Motor neuron (in vitro differentiated cells): ENCODE measurements at places on chromosomes 2 and 18.

DNA sequence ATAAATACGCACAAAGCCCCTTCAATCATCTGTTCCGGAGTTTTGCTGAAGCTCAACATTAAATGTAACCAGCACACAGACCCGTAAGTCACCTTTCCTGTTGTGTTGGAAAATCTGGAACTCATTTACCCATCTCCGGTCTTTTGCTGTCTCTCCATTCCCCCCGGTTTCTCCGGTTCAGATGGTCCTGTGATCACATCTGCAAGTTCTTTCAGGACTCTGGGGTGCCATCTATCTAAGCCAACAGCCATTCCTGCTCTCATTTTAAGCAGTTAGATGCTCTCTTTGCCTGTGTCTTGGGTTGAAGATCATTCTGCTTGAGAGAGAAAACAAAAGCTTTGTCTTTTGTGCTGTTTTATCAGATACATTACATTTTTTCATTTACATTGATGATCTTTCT, 91.7 kb upstream of the TGIF1 start:
- no peak for ATAC-seq

- no peak for ATAC-seq
Observed at GRCh38 chr2:198253995-198254394, 449.6 kb downstream of the PLCL1 start.

- ATAC-seq = no peak
Observed at GRCh38 chr2:12761104-12761503, 44.4 kb downstream of the TRIB2 start.

DNA sequence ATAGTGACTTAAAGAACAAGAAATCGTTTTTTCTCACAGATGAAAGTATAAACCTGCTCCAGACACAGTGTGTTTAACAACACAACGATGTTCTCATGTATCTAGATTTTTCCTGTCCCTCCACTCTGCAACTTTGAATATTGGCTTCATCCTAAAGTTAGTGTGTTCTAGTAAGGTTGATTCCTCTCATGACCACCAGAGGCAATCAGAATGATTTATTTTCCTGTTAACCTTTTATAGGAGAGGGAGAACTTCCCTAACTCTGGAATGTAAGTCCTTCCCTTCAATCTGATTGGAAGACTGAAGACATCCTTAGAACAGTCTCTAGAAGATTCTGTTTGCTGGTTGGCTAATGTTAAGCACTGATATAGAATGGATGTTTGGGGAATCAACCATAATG, 41.0 kb upstream of the TAF4B start:
- ATAC-seq = peak; percentile 40

DNA sequence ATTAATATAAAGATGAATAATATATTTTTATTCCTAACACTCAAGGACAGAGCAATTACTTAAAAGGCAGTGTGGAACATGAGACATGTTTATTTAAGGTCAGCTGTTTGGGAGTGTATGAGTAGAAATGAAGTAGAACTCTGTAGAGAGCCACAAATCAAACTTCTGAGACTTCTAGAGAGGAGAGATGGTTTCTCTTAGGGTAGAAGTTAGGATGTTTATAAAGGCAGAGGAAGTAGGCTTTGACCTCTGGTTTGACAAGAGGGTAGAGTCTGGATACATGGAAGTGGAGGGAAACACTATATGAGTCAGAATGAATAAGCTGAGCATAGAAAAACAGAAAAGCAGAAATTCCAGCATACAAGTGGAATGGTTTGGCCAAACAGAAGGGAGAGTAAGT, 262.1 kb upstream of the KLHL14 start:
- ATAC-seq = no peak

GRCh38 chr18:2914881-2915240, 68.1 kb downstream of the EMILIN2 start:
- no peak for ATAC-seq

GRCh38 chr2:44596537-44597320, 235.0 kb downstream of the CAMKMT start:
- ATAC-seq = peak; percentile 50

DNA sequence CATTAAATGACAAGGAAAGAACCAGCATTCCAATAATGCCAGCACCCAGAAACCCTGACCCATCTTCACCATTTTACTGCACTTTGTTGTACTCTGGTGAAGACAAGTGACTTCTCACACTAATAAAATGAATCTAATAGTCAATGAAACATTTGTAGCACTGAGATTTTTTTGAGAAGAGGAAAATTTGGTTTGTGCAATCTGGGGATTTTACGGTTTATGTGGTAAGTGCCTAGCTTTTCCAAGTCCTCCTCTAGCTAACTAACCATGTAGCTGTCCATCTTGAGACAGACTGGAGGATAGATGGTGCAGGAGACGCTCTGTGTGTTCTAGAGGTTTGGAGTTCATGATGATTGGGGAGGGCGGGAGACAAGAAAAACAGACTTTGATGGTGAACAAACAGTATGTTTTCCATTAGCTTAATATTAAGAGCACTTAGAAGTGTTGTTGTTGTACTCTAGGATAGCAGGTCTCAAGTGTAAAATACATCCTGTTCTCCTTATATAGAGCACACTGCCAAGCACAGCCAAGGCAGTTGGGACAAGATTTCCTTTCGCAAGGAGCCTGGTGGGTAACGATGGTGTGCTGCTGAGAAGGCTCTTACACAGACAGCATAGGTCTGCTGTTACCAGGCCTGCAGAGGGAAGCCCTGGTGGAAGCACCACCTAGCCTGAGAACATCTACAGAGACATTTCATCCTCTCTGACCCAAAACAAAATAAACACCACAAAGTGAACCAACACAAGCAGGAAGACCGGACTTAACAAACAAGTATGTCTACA, 83.7 kb downstream of the BCL11A start:
- no peak for ATAC-seq

GRCh38 chr2:20578895-20579825, 71.7 kb downstream of the HS1BP3 start:
- ATAC-seq = peak; percentile 92

GRCh38 chr18:28002841-28003240, 174.1 kb downstream of the CDH2 start:
- ATAC-seq = no peak

DNA sequence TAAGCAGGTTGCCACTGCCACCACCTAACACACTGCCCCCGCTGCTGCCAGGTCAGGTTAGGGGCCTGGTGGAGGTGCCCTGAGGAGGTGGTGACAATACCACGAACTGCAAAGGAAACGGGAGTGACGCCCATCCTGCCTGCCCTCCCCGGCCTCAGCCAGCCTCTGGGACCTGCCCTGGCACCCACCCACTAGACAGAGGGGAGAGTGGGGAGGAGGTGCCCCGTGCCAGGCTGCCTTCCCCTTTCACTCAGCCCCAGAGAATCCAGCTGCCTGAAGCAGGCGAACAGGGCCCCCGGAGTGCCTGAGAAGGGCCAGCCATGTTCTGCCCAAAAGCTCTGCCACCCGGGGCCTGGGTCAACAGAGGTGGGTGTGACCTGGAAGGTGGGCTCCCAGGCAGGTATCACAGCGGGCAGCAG, 44.5 kb upstream of the FOSL2 start:
- no peak for ATAC-seq

- ATAC-seq = no peak
Observed at GRCh38 chr2:66080127-66080526, 354.8 kb upstream of the MEIS1 start.

- ATAC-seq = no peak
Observed at GRCh38 chr2:174356347-174356746, 21.6 kb downstream of the SP9 start.

DNA sequence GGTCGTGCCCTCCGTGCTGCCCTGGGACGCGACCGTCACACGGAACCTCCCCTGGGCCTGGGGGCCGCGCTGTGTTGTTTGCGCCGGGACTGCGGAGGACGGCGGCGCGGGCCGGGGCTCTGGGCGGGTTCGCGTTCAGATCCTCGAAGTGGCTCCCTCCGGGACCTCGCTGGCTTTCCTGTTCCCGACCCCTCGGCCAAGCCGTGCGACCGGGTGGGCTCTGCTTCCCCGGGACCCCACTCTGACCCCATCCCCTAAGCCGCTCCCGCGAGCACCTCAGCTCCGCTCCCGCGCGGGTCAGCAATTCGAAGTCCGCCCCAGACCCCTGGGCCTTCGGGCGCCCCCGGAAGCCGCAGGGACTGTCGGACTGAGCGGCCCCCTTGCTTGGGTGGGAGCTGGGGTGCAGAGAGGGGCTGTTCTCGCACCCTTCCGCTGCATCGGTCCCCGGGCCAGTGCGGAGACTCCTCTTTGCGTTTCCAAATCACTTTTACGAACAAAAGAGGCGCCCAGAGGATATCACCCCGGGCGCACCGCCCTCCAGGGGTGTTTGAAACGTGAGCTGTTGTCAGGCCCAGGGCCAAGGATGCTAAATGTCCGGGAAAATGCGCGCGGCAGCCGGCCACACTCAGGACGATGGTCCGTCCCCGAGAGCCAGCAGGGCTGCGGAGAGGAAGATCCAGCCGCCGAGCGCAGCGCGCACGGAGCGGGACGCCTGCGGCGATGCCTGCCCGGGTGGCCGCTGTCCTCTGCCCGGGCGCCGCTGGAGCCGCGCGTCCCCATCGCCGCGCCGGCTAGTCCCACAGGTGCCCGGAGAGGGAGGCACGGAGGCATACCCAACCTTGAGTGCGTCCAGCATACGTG, 73.5 kb downstream of the ZCCHC2 start:
- ATAC-seq = peak; percentile 87

DNA sequence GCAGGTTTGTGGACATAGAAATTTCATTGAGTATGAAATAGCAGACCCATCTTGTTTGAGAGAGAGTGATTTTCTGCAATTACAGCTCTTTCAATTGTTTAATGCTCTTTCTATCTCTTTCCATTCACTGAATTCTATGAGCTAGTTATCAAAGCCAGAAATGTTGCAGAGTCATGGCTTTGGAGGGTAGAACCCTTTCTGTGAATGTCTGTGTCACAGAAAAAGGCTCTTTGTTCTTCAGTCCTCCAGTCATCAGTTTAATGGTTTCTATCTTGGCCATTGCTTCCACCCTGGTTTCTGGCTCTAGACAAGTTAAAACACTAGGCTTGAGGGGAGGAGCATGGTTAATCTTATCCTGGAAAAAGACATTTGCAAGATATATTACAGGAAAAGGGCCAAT, 655.0 kb downstream of the STK39 start:
- no peak for ATAC-seq

GRCh38 chr18:75810516-75810915, 383.0 kb upstream of the SMIM21 start:
- ATAC-seq = no peak

DNA sequence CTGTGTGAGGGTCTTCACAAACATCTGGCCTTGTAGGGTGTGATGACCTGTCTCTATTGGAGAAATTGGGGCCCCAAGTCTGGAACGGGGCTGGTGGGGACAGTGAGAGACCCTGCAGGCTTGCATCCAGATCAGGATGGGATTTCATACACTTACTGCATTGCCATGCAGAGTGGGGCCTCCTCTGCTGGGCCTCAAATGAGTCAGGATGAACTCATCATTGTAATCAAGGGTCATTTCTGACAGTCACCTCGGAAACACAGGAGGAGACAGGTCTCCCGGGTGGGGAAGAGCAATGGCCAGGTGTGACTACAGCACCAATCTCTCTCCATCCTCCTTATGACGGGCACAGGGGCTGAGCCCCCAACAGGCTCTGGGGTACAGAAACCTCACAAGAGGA, 48.1 kb upstream of the GALR1 start:
- ATAC-seq = peak; percentile 90

DNA sequence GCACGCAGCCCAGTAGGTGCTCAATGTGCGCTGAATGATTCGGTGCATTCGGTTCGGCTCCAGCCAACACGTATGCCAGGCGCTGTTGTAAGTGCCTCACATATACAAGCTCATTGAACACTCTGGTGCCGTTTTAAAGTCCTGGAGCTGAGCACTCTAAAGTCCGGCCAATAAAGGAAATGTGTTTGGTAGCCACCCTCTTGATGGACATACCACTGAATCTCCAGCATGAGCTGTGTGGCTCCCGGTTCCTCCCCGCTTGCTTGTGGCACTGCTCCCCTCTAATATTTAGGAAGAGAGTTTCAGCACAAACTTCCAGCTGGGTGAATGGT, 112.1 kb downstream of the MCFD2 start:
- no peak for ATAC-seq

DNA sequence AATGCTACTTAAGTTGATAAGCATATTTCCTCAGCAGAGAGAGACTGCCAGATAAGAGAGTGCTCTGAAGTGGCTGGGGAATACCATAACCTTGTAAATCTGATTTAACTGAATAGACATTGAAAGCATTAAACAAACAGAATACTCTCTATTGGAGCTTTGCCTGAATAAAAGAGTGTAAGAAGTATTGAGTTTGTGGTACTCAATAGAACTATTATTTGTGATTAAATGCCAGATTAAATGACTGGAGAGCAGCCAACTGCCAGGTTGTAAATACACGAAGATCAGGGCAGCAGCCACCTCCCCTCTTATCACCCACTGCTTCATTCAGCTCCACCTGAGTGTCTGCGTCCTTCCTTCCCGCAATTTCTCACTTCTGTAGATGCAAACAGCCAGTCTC, 373.6 kb downstream of the DCDC2C start:
- ATAC-seq = no peak

- ATAC-seq = no peak
Observed at GRCh38 chr18:48460929-48461583, 51.9 kb upstream of the ZBTB7C start.

- ATAC-seq = no peak
Observed at GRCh38 chr2:235046589-235046988, 94.8 kb downstream of the SH3BP4 start.

- no peak for ATAC-seq
Observed at GRCh38 chr2:199966405-199966804, 11.0 kb downstream of the MAIP1 start.

DNA sequence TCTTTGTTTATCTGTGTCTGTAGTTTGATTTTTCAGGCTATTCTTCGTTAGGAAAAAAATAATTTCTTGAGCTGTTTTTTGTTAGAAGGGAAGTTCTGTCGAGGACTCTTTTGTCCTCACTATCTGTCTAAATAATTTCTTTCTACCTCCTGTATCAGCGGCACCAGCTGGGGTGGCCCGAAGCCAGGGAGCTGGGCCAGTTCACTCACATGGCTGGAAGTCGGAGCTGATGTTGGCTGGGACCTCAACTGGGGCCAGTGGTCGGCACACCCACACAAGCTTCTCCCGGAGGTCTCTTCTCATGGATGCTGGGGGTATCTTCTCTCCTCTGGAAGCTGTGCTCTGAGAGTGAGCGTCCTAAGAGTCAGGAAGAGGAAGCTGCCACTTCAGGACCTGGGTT, 8.0 kb upstream of the PDIA6 start:
- ATAC-seq = no peak

DNA sequence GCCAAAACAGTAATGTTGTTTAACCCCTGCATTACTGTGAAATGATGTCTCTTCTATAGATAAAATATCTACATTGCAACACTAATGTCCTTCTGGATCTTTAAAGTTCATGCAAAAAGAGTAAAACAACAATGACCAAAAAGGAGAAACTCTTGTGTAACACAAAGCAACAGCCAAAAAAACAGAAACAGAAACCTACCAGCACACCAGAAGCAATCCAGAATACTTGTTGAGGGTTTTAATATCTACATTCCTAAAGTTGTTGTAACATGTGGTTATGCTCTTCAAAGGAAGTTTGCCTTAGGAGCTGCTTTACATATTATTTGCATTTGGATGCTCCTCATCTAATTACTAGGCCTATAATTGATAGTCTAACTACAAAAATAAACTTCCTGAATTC, 157.2 kb downstream of the BABAM2 start:
- ATAC-seq = no peak
